ENCODE measurements at places on chromosomes 1 and 21.

GRCh38 chr1:55632906-55633305 lies 417.7 kb upstream of the USP24 start:
- no peak for DNase-seq

- peak; percentile 44 for DNase-seq
Measured at GRCh38 chr1:10835822-10836421, 39.5 kb upstream of the CASZ1 start.

- peak; percentile 91 for DNase-seq
Measured at GRCh38 chr1:77540501-77541161, 141.8 kb downstream of the ZZZ3 start.

GRCh38 chr21:35170244-35170643 lies 121.1 kb upstream of the RUNX1 start:
- no peak for DNase-seq

- DNase-seq, result no peak
Measured at GRCh38 chr1:117363571-117364048, 3.6 kb upstream of the MAN1A2 start.

GRCh38 chr1:59743324-59744091 lies 71.2 kb upstream of the HOOK1 start:
- DNase-seq, result peak; percentile 10

DNA sequence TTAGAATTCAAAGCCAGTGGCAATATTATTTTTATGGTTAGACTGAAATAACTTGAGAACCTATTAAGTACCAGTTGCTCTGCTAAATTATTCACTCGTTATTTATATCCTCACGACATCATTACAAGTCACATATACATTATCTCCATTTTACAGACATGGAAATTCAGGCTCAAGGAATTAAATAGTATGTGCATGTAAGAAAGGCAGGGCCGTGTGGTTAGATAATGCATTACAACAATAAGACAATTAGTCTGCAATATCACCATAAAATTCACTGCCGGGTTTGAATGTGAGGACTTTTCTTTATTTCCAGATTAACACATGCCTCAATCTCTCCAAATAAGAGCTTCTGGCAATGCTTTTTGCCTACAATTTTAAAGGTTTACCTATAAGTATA lies 523.4 kb downstream of the PTBP2 start:
- peak; percentile 4 for DNase-seq

GRCh38 chr21:28624626-28625025 lies 368.1 kb downstream of the LTN1 start:
- no peak for DNase-seq

DNA sequence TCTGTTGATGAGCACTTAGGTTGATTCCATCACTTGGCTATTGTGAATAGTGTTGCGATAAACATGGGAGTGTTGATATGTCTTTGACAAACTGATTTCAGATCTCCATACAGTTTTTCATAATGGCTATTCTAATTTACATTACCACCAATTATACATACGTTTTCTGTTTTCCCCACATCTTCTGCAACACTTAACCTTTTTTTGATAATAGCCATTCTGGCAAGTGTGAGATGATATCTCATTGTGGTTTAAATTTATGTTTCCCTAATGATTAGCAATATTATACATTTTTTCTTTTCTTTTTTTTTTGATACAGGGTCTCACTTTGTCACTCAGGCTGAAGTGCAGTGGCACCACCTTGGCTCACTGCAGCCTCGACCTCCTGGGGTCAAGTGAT lies 17.0 kb downstream of the SNRPE start:
- no peak for DNase-seq

- no peak for DNase-seq
Measured at GRCh38 chr1:59366346-59366745, 69.5 kb downstream of the FGGY start.

GRCh38 chr1:198054510-198054909 lies 102.3 kb upstream of the NEK7 start:
- no peak for DNase-seq

- peak; percentile 29 for DNase-seq
Measured at GRCh38 chr1:211630236-211631081, 45.0 kb downstream of the NEK2 start.

DNA sequence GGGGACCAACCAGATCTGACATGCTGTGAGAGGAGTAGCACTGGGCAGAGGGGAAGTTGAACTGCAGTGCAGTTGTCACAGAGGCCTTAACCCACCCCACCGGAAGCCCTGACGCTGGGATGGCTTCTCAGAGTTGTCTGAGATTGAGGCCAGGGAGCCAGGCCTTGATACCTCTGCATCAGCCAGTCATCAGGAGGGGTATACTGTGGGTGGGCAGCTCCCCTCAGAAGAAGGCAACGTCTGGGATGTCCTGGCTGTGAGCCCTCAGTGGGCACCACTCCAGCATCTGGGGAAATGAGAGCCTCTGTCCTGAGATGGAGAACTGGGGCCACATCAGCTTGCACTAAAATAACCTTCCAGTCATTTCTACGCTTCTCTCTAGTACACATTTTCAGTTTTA lies 47.9 kb upstream of the BCAR3 start:
- no peak for DNase-seq

DNA sequence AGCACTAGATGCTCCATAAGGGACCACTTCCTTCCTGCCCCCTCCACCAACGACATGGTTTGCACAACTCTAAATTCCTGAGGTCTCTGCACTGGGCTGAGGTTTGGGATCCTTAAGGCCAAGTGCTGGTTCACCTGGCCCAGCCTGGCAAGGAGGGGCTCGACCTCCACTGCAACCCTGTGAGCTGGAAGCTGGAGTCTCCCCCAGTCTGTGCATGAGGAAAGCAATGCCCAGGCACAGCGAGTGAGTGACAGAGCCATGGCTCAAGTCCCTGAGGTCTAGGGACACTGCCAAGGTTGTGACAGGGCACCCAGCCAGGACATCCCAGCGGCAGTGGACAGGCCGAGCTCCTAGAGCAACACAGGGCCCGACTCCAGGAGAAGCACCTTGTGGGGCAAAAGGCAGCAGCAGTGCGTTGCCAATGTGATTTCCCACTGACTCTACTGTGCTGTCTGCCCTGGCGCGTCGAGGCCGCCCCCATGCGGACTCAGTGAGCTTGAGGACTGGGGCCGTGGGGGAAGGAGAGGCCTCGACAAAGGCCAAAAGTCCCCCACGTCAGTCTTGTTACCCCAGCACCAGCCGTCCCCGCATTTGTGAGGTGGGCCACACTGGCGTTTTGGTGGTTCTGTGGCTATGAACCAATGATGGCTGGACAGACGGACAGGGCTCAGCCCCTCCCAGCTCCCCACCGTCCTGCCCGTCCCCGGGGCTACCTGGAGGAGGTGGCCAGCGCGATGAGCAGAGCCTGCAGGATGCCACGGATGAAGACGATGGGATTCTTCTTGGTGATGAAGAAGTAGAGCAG lies 30.0 kb downstream of the PODN start:
- DNase-seq, result peak; percentile 70

- DNase-seq, result no peak
Measured at GRCh38 chr1:32341186-32341757, 5.2 kb upstream of the MARCKSL1 start.

DNA sequence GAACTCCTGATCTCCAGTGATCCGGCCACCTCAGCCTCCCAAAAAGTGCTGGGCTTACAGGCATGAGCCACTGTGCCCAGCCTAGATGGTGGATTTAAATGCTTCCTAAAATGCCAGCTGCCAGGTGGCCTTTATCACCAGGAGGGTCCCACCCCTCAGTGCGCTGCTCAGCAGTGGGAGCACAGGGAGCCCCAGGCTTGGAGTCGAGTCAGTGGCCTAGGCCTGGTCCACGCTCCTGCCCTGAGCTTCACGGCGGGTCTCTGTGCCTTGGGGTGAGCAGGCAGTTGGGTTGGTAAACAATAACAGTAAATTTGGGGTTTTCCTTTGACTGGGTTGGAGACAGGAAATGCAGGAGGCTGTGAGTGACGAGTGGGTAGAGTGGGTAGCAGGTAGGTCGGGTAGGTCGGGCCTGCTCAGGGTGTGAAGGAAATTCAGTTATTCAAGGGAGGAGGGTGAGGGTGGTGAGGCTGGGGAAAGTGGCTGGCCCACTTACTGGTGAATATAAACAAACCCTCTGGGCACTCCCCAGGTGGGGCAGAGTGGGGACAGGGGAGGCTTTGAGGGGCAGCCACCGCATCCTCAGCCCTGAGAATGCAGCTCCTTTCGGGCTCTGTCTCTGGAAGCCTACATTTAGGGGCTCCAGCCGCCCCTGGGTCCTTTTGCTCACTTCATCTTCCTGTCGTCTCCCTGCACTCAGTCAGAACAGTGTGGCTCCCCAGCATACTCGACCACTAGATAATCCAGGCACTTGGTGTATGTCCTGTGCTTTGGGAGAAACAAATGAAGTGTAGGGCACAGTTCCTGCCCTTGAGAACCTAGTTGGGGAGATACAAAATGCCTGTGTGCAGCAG lies 33.5 kb upstream of the IL19 start:
- DNase-seq, result no peak

GRCh38 chr1:228362141-228362883 lies 44.3 kb downstream of the TRIM11 start:
- DNase-seq, result no peak

GRCh38 chr1:45796381-45796780 lies 7.0 kb upstream of the MAST2 start:
- DNase-seq, result no peak

DNA sequence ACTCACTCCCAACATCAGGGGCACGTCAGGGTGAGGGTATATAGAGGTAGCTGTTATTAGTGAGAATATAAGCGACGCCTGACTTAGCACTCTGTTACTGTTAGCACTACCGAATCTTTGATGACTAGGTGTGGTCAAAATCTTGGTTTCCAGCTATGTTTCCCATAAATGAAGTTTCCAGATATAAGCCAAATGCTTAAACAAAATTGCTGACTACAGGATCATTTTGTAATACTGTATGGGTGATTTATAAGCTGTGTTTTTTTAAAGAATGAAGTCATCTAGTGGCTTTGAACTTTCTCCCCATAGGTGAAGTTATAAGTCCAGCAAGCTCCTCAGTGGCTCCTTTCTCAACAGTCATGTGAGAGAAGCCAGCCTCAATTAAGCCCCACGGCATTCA lies 23.7 kb downstream of the KCNJ15 start:
- DNase-seq, result no peak

Measured in RPMI7951 (cell line).